ENCODE measurements at places on chromosomes 4 and X. TPM values are rescaled to one million over a fixed set of nuclear protein-coding genes. Genes with fewer than 3 reads are reported as not detected.

The CTAG1A gene
- total RNA-seq = not detected

The EDNRA gene
- 6.9 TPM for total RNA-seq

The HTN1 gene
- not detected for total RNA-seq

The GLUD2 gene
- total RNA-seq = 6.5 TPM

The SPANXC gene
- total RNA-seq = not detected

The GABRG1 gene
- not detected for total RNA-seq

- no peak overlapping the region for H3K4me3 ChIP-seq
- no peaks in the 10 kb centered on the region for H3K27me3 ChIP-seq
- H3K4me1 ChIP-seq = peaks cover 10% of the 10 kb centered on the region
- no peak for DNase-seq
- no peak overlapping the region for H3K27ac ChIP-seq
Measured at GRCh38 chr4:78592088-78592783, 40.7 kb downstream of the ANXA3 start.

- no peaks in the 10 kb centered on the region for H3K4me1 ChIP-seq
- no peak for DNase-seq
- no peaks in the 10 kb centered on the region for H3K36me3 ChIP-seq
Measured at GRCh38 chrX:153475271-153475670, 4.9 kb upstream of the HAUS7 start.

GRCh38 chrX:155052738-155053498 is 18.0 kb downstream of the CMC4 start:
- H3K4me3 ChIP-seq = no peak overlapping the region
- H3K4me1 ChIP-seq = peaks cover 6% of the 10 kb centered on the region
- no peaks in the 10 kb centered on the region for H3K27me3 ChIP-seq
- H3K36me3 ChIP-seq = peaks cover 16% of the 10 kb centered on the region
- H3K27ac ChIP-seq = no peak overlapping the region

DNA sequence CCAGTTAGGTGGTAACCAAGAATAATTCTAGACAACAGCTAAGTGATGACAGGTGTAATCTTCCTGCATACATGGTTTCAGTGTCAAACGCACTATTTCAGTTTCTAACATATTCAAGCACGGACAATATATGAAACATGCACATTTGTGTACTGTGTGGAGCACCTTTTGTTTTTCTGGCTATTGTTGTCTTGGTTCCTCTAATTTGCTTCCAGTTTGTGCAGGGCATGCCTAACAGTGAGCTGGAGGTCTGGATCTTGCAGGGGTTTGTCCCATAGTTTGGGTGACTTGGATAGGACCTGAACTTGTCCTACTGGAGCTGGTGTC is 70.5 kb upstream of the TBC1D9 start:
- DNase-seq = no peak
- H3K36me3 ChIP-seq = no peaks in the 10 kb centered on the region
- no peaks in the 10 kb centered on the region for H3K4me1 ChIP-seq

DNA sequence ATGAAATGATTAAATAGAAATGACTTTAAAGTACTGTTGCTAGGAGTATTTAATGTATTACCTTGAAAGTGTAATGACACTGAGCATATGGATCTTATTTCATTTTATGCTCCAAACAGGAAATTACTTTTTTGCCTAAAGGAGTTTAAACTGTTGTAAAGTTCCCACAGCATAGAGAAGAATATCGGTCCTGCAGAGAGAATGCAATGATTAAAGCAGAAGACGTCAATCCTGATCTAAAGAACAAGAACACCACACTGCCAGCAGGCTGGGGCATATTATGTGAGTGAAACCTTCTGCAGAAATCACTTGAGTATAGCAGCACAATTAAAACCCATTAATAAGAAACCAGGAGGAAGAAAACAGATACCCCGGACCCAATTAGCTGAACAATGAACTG is 72.8 kb upstream of the CAMK2D start:
- H3K27me3 ChIP-seq = no peaks in the 10 kb centered on the region
- H3K27ac ChIP-seq = no peak overlapping the region
- H3K36me3 ChIP-seq = no peaks in the 10 kb centered on the region
- no peak overlapping the region for H3K4me3 ChIP-seq

DNA sequence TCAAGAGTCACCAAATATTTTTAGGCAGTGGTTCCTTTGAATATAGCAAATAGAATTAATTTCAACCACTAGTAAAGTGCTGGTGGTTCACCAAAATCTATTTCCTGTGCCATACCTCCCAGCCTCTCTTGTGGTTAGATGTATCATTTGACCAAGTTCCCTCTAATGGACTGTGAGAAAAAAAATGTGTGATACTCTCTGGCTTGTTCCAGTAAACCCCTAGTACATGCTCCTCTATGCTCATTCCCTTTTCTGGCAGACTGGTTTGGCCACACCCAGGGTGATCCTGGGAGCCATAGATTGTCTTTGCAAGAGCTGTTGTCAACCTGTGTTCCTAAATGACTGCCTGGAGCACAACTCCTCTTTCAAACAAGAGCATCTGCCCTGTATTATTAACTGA is 109.5 kb downstream of the FRAS1 start:
- no peaks in the 10 kb centered on the region for H3K36me3 ChIP-seq
- H3K4me1 ChIP-seq = peaks cover 5% of the 10 kb centered on the region
- no peak for DNase-seq
- H3K4me3 ChIP-seq = no peak overlapping the region
- H3K27ac ChIP-seq = no peak overlapping the region

GRCh38 chr4:142696334-142697122 is 149.6 kb downstream of the INPP4B start:
- no peaks in the 10 kb centered on the region for H3K4me1 ChIP-seq
- H3K27ac ChIP-seq = no peak overlapping the region
- no peak for DNase-seq
- H3K27me3 ChIP-seq = no peaks in the 10 kb centered on the region
- no peaks in the 10 kb centered on the region for H3K36me3 ChIP-seq

- no peak for DNase-seq
- no peaks in the 10 kb centered on the region for H3K27me3 ChIP-seq
- peaks cover 10% of the 10 kb centered on the region for H3K36me3 ChIP-seq
- no peak overlapping the region for H3K4me3 ChIP-seq
- H3K4me1 ChIP-seq = peaks cover 5% of the 10 kb centered on the region
Measured at GRCh38 chr4:4416981-4417380, 30.1 kb downstream of the NSG1 start.

DNA sequence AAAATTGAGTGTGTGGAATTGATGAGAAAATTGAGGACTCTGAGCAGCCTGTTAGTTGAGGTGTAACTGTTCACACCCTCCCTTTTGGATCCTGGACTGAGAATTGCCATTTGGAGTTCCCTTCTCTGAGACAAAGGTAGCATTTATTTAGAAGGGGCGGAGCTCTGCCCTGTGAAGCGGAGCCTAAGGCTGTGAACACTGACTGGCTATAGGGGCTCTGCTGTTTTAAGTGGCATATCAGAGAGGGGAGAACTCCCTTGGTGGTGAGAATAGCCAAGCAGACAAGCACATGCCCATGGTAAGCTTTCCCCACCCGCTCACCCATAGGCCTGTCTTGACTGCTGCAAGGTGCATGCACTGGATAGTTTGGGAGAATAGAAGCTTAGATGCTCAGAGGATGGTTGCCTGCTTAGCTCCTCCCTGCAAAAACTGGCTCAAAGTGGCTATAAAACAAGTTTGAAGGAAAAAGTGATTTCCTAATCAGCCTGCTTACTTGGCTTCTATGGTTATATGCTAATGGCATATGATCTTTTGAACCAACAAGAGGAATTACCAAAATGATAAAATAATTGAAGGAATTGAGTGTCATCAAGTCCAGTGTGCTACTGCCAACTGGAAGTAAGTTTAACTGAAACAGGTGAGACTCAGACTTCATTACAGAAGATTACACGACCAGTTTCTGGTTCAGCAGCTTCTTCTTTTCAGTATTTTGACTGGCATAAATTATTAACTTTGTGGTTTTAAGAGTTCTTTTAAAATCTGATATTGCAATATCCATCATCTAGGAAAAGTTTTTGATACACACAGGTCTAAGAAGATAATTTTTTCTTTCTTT is 108.4 kb downstream of the AFF1 start:
- peaks cover 4% of the 10 kb centered on the region for H3K36me3 ChIP-seq
- H3K27me3 ChIP-seq = no peaks in the 10 kb centered on the region
- peak overlapping the region; percentile 60 for H3K4me3 ChIP-seq
- DNase-seq = no peak

GRCh38 chr4:86233681-86234080 is 126.2 kb downstream of the MAPK10 start:
- DNase-seq = no peak
- no peaks in the 10 kb centered on the region for H3K27me3 ChIP-seq
- H3K4me1 ChIP-seq = no peaks in the 10 kb centered on the region
- H3K27ac ChIP-seq = no peak overlapping the region

- DNase-seq = no peak
- H3K4me3 ChIP-seq = no peak overlapping the region
- H3K4me1 ChIP-seq = no peaks in the 10 kb centered on the region
- no peaks in the 10 kb centered on the region for H3K27me3 ChIP-seq
- H3K27ac ChIP-seq = no peak overlapping the region
- H3K36me3 ChIP-seq = peaks cover 6% of the 10 kb centered on the region
Measured at GRCh38 chr4:1092026-1092982, 21.1 kb downstream of the RNF212 start.

GRCh38 chr4:114423582-114423981 is 175.0 kb upstream of the UGT8 start:
- H3K27me3 ChIP-seq = no peaks in the 10 kb centered on the region
- peak overlapping the region; percentile 21 for H3K27ac ChIP-seq
- no peaks in the 10 kb centered on the region for H3K4me1 ChIP-seq

GRCh38 chrX:13691841-13692371 is 3.0 kb downstream of the RAB9A start:
- H3K36me3 ChIP-seq = peaks cover 4% of the 10 kb centered on the region
- H3K27me3 ChIP-seq = no peaks in the 10 kb centered on the region
- peaks cover 35% of the 10 kb centered on the region for H3K4me1 ChIP-seq
- peak overlapping the region; percentile 31 for H3K4me3 ChIP-seq
- H3K27ac ChIP-seq = no peak overlapping the region

DNA sequence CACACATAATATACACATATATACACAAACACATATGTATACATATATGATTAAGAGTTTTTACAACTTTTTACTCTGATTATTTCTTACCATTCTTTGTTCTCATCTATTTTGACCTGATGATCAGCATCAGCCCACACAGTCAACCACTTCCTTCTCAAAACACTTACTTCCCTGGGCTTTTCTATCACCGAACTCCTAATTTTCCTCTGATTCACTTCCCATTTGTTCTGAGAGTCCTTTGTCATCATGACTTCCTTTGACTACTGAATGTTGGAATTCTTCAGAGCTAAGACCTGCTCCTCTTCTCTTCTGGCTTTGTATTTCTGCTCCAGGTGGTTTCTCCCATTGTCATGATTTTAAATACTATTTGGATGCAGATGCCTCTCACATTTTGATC is 209.5 kb upstream of the AFF2 start:
- H3K4me1 ChIP-seq = no peaks in the 10 kb centered on the region
- no peak for DNase-seq
- peaks cover 4% of the 10 kb centered on the region for H3K36me3 ChIP-seq

- no peak overlapping the region for H3K4me3 ChIP-seq
- H3K36me3 ChIP-seq = peaks cover 4% of the 10 kb centered on the region
- H3K4me1 ChIP-seq = peaks cover 30% of the 10 kb centered on the region
- DNase-seq = no peak
- H3K27ac ChIP-seq = no peak overlapping the region
Measured at GRCh38 chr4:25928379-25929297, 14.6 kb downstream of the SMIM20 start.

DNA sequence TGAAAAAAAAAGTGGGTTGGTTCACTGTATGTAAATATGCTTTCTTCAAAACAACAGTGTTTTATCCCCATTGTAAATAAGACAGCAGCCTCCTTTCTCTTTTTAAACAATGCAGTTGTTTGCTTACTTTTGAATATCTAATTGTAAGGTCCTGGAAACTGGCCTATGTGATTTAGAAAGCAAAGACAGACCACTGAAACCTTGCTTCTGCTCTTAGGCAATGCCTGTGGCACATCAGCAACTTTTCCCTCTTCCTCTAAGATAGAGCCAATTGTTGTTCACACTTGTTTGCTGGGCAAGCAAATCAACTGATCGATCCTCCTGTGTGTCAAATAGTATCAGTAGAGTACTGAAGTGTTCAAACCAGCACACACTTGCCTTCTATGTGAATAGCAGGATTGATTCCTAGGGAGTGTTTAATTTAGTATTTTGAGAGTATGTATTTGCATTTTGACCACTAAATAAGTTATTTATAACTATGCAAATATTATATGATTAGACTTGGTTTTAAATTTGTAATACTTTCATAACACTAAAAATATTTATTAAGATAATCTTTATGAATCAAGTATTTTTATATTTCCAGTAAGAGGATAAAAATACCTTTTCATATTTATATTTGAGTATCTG is 55.4 kb upstream of the GRPR start:
- no peaks in the 10 kb centered on the region for H3K27me3 ChIP-seq
- no peaks in the 10 kb centered on the region for H3K36me3 ChIP-seq
- no peak overlapping the region for H3K4me3 ChIP-seq
- no peak for DNase-seq
- no peak overlapping the region for H3K27ac ChIP-seq

- peaks cover 8% of the 10 kb centered on the region for H3K36me3 ChIP-seq
- no peak for DNase-seq
- H3K4me1 ChIP-seq = no peaks in the 10 kb centered on the region
- no peaks in the 10 kb centered on the region for H3K27me3 ChIP-seq
- no peak overlapping the region for H3K27ac ChIP-seq
- no peak overlapping the region for H3K4me3 ChIP-seq
Measured at GRCh38 chr4:7052923-7053715, 9.9 kb downstream of the TADA2B start.

- no peak overlapping the region for H3K4me3 ChIP-seq
- peaks cover 34% of the 10 kb centered on the region for H3K4me1 ChIP-seq
- H3K27ac ChIP-seq = peak overlapping the region; percentile 84
- no peaks in the 10 kb centered on the region for H3K27me3 ChIP-seq
- DNase-seq = no peak
- no peaks in the 10 kb centered on the region for H3K36me3 ChIP-seq
Measured at GRCh38 chrX:154305541-154306205, 10.1 kb downstream of the TKTL1 start.

- H3K4me3 ChIP-seq = no peak overlapping the region
- peaks cover 3% of the 10 kb centered on the region for H3K36me3 ChIP-seq
- DNase-seq = no peak
- H3K4me1 ChIP-seq = no peaks in the 10 kb centered on the region
- H3K27ac ChIP-seq = no peak overlapping the region
Measured at GRCh38 chrX:77668391-77669237, 117.4 kb downstream of the ATRX start.

DNA sequence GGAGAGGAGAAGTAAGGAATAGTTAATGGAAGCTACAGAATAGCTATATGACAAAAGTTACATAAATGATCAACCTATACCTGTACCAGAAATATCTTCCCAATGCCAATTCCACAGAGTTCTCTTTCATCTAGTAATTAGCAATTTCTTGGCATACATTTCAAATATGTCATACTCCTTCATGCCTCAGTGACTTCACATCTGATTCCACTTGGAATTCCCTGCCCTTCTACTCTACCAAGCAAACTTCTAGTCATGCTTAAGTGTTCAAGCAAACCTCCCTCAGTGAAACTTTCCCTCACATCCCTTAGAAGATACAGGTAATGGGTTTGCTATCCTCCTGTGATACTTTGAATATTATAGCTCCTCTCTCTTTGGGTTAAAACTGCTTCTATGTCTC is 127.1 kb downstream of the KLHL13 start:
- H3K4me3 ChIP-seq = no peak overlapping the region
- H3K4me1 ChIP-seq = peaks cover 6% of the 10 kb centered on the region
- no peak overlapping the region for H3K27ac ChIP-seq
- no peaks in the 10 kb centered on the region for H3K36me3 ChIP-seq
